ENCODE measurements at places on chromosomes 2 and 18.

GRCh38 chr2:185628985-185629384, 109.6 kb upstream of the FSIP2 start:
- DNase-seq, result no peak

DNA sequence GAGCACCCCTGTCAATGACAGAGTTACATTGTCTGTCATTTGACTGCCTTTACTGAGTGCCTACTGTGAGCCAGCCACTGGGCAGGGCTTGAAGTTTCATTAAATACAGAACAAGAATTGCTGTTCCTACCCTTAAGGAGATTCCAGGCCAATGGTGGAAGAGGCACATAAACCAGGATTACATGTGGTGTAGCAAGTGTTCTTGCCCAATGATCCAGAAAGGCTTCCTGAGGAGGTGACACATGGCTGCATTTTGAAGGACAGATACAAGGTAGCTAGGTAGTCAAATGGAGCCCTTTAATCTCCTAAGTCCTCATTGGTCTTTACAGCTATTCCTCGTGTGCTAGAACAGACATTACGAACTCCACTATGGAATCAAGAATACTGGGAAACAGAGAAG, 312.7 kb downstream of the ETAA1 start:
- no peak for DNase-seq

DNA sequence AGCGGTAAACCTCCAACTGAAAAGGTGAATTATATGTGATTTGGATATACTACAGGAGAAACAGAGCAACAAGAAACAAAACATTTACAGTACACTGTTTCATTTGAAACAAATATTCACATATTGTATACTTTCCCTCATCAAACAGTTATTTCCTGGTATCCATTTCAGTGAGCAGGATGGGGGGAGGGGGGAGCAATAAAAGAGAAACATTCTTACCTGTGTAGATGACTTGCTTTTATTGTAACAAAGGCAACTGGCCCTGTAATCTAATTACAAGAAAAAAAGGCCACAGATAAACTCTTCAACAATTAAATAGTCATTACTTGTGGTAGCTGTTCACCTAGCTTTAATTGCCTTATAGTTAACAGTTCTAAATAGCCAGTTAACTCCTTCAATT, 3.9 kb upstream of the PPP1CB start:
- DNase-seq, result no peak

GRCh38 chr2:231172025-231172424, 26.4 kb upstream of the ARMC9 start:
- DNase-seq, result no peak

- DNase-seq, result no peak
Measured at GRCh38 chr2:240461471-240462072, 26.1 kb downstream of the GPC1 start.

DNA sequence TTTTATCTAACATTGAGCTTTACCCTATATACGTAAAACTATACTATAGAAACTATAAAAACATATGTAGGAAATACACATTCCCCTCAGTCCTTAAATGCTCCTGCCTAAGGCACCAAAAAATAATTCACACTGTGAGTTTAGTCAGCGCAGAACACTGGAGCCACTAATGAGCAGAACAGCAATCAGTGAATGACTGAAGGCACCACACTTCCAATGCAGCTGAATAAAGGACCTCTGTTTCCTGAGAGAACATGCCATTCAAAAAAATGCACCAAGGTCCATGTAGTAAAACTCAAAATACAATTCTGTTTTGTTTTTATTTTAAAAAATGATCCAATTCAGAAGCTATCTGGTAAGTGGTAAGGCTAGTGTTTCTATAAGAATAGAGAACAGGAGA, 1280.6 kb upstream of the NRXN1 start:
- DNase-seq, result no peak

- DNase-seq, result no peak
Measured at GRCh38 chr2:136070913-136071312, 47.0 kb downstream of the CXCR4 start.

DNA sequence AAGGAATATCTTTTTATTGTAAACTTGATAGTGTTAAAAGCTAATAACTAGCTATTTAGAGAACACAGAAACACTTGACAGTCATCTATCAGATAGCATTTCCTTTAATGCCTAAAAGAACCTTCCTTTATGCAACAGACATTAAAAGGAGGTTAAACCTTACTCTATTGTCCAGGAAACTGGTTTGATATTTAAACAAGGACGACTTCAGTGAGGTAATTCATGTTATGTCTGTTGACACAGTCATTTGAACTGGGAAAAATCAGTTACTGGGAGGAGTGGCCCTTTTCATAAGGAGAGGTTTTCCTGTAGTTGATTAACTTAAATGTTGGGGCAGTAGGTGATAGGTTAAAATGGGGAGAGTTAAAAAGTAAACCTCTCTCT, 6.7 kb downstream of the TGIF1 start:
- no peak for DNase-seq

GRCh38 chr2:67883316-67884087, 179.3 kb downstream of the C1D start:
- DNase-seq, result no peak

DNA sequence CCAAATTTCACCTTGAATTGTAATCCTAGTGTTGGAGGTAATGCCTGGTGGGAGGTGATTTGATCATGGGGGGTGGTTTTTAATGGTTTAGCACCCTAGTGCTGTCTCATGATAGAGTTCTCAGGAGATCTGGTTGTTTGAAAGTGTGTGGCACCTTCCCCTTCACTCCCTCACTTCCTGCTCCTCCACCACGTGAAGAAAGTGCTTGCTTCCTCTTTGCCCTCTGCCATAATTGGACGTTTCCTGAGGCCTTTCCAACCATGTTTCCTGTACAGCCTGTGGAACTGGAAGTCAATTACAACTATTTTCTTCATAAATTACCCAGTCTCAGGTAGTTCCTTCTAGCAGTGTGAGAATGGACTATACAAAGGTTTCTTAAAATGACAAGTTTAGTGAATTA, 251.8 kb upstream of the NETO1 start:
- DNase-seq, result no peak

- no peak for DNase-seq
Measured at GRCh38 chr2:240731178-240731545, 39.5 kb downstream of the AQP12A start.

DNA sequence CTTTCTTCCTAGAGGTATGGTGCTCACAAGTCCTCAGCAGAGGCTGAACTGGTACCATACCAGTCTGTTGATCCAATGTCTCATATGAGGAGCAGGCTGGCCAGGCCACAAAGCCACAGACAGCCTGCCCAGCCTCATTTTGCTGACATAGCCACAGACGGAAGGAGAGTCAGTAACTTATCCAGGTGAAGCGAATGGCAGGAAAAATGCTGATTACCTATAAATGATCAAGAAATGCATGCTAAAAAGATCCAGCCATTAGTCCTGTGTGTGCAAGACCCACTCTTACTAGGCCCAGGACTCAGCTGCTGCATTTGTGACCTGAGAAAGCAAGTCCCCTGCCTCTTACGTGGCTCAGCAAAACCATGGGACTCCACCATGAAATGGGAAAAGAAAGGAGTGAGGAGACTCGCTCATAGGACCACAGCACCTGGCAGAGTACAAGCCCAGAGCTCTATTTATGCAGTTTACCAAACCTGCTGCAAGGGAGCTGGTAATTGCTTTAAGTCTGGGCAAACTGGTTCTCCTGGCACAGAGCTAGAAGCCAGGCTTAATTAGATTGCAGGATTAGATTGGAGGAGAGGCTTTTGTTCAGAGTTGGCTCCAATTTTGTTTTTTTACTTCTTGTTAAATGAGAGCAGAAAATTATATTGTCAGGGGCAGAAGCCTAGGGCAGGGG, 19.0 kb downstream of the RHOB start:
- DNase-seq, result no peak

DNA sequence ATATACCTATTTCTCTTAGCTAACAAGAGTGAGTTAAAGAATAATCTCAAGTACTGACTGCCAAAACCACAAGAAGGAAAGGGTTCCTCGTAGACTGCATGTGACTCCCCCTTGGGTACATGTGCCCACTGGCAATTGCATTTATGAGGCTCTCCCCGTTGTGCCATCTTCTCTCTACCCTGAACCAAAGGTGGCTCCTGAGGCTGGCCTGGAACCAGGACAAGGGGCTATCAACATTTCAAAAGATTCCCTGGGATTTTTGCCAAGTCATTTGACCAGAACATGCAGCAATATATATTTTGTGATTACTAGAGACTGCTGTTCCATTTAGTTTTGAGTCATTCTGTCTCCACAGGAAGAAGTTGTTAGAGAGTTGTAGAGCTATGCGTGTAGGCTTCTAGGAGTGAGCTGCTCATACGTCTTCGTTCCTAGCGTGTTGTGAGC, 45.8 kb downstream of the LAMA3 start:
- DNase-seq, result no peak

DNA sequence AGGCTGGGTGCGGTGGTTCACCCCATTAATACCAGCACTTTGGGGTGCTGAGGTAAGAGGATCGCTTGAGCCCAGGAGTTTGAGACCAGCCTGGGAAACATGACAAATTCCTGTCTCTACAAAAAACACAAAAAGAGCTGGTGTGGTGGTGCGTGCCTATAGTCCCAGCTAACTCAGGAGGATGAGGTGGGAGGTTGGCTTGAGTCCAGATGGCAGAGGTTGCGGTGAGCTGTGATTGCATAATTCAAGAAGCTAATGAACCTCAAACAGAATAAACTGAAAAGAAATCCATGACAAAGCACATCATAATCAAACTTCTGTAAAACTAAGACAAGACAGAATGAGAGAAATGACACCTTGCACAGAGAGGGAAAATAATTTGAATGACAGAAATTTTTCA, 54.8 kb downstream of the SEMA4F start:
- no peak for DNase-seq

DNA sequence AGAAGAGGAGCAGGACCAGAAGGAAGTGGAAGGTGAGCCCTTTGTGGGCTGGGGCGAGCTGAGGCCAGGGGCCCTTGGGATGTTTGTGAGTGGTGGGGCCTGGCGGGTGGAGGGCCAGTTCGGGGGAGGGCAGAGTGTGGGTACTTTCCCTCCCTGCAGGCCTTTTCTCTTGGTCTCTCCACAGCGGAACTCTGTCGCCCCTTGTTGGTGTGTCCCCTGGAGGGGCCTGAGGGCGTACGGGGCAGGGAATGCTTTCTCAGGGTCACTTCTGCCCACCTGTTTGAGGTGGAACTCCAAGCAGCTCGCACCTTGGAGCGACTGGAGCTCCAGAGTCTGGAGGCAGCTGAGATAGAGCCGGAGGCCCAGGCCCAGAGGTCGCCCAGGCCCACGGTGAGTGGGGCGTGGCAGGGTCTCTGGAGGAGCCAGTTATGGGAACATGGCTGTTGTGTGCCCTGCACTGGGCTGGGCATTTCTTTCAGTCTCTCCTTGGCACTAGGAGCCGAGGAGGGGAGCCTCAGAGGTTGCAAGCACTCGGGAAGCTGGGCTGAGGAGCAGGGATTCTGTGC, 10.8 kb downstream of the STK11IP start:
- DNase-seq, result no peak

DNA sequence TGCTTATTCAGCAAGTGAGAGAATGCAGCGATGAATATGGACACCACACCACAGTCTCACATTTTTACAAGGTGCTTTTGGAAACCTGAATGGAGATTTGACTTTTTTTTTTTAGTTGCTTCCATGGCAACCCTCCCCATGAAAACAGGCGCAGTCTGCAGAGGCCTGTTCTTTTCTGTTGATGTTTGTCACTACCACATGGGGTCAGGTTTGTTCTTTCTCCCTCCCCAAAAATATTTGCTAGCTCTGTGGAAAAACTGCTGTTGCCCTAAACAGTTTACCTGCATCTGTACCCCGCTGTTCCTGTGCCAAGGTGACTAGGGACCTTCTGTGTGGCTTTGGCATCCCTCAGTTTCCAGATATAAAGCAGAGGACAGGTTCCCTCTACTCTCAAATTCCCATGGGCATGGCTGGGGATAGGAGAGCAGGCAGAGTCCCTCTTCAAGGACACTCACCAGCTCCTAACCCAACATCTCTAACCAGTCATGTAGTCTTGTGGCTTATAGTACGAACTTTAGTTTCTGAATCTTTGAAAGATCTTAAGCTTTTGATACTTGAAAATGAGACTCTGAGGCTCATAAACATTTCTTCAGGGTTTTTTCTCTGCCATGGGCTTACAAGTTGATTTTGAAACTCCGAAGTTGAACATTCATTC, 14.7 kb upstream of the MAPRE2 start:
- no peak for DNase-seq

GRCh38 chr2:218960309-218961165, 1.1 kb downstream of the CDK5R2 start:
- DNase-seq, result no peak

DNA sequence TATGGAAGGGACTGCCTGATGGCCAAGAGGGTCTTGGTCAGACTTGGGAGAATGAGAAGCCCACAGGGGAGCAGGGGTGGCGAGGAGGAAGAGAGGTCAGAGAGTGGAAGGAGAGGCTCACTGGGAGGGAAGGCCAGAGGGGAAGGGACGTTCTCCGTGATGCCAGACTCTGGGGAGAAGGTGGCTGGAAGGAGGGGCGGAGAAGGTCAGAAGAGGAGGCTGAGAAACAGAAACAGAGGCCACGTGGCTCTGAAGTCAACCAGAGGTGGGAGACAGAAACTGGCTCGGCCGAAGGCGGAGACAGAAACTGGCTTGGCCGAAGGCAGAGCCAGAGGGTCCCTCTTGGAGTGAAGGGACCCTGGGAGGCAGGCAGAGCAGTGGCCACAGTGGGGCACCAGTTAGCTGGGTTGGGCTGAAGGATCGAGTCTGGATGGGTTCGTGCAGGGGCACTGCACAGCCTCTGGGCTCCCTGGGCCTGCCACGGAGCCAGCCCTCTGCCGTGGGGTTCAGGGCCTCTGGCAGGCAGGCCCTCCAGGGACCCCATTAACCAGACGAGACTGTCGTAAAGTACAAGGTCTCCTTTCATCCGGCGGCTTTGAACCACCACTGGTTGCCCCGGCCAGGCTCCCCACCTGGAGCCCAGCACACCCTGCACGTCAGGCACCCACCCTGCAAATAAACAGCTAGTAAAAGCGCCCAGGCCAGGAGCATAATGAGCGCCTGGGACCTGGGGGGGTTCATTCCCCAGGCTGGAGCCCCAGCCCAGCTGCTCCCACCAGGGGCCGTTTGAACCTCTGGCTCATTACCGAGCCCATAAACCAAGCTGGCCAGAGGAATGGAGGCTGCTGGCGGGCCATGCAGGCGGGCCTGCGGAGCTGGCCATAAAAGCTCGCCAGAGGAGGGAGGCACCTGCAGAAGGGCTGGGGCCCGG, 218.8 kb downstream of the DYSF start:
- no peak for DNase-seq

DNA sequence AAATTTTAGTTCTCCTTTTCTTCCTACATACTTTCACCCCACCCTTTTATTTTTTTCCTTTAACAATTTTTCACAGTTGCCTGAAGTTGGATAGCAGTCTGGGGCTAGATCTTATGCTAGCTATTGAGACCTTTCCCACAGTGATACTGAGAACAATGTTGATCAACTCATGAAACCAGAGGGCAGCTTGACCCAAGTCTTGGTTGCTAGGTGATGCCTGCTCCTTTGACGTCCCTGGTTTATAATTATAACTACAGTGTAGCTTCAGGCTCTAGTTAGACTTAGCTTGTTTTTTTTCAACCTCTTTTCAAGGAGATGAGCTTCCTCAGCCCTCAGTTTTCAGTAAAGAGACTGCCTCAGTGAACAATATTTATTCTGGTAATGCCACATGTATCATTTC, 648.5 kb downstream of the IRS1 start:
- no peak for DNase-seq
